IPS DF 19.7 (cell line): ENCODE measurements at places on chromosomes 5 and 9.

GRCh38 chr9:135480071-135480939 is 723 bp downstream of the PPP1R26 start:
- DNase-seq = no peak

- no peak for DNase-seq
These were observed 322.8 kb downstream of the GLIS3 start for GRCh38 chr9:3976865-3977613.

DNA sequence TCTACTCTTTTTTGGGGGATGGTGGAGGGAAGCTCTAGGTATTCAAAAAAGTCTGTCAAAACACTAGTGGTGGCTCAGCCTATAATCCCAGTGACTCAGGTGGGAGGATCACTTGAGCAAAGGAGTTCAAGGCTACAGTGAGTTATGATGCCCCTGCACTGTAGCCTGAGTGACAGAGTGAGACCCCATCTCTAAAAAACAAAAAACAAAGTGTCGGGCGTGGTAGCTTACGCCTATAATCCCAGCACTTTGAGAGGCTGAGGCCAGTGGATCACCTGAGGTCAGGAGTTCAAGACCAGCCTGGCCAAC is 15.8 kb upstream of the SLC35D2 start:
- no peak for DNase-seq

DNA sequence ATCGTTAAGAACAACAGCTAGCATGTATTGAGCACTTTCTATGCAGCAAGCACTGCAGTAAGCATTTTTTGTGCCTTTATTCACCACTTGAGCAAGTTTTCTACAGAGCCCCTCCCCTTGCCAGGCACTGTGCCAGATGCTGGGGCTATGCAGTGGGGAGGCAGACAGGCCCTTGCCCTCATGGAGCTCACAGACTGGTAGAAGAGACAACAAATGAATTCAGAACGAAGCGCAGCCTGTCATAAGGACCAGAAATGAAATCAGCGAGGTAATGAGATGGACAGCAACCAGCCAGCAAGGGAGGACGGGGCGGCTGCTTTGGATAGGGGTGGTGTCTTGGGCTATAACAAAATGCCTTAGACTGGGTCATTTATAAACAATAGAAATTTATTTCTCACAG is 68.8 kb downstream of the C9orf50 start:
- DNase-seq = no peak

GRCh38 chr5:10471677-10472076 is 30.0 kb downstream of the ROPN1L start:
- DNase-seq = no peak

GRCh38 chr9:63859475-63860215 is 1425.4 kb downstream of the FOXD4L5 start:
- DNase-seq = no peak

DNA sequence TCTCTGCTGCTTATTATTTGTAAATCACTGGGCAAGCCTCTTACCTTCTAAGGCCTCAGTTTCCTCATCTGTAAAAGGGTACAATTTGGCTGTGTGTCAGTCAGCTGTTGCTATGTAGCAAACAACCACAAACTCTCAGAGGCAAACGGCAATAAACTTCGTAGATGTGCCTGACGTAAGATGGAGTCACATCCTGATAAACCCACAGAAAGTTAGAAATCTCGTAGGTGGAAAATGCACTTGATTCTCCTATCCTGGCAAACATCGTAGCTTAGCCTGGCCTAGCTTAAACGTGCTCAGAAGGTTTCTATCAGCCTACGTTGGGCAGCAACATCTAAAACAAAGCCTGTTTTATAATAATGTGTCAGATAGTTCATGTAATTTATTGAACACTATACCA is 35.0 kb upstream of the UNC5A start:
- DNase-seq = no peak

DNA sequence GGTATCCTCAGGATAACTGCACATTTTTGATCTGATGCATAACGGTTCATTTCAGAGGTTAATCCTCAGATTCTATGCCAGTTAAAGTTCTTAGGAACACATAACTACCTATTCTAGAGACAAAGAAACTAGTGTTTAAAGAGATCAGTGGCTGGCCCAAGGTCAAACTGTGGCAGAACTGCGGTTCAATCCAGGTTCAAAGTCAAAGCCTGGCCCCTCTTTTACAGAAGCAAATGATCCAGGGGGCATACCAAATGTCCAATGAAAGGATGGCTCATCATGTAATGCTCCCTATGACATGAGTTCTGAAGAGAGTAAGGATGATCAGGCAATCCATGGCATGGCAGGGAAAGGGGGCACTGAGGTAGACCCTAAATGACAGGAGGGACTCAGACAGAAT is 283.3 kb downstream of the SPOCK1 start:
- no peak for DNase-seq

- DNase-seq = no peak
These were observed 26.4 kb downstream of the C9orf43 start for GRCh38 chr9:113436728-113437515.

DNA sequence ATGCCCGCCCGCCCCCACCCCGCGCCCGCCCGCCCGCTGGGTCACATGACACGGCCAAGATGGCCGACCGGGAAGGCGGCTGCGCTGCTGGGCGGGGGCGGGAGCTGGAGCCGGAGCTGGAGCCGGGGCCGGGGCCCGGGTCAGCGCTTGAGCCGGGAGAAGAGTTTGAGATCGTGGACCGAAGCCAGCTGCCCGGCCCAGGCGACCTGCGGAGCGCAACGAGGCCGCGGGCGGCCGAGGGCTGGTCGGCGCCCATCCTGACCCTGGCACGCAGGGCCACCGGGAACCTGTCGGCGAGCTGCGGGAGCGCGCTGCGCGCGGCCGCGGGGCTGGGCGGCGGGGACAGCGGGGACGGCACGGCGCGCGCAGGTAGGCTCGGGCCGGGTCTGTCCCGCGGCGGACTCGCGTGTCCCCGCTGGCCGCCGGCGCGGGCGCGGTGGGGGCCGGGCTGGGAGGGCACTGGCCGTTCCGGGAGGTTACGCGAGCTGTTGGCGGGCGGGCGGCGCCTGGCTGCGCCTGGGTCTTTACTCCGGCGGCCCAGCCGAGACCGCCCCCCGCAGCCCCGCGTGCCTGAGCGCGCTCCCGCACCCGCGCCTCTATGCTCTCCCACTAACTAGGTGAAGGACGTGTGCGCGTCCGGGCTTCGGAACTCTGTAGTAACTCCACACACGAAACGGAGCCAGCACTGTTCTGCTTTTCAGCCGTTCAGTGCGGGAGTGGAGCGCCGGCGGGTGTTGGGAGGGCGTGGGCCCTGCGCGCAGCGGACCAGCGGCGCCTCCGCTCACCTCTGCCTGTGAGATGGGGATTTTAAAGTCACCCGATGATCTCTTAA is at the start of gene RUFY1:
TSS of gene RUFY1 (plus strand) at position 44 of the 832 bp plus-strand sequence. CDS start at position 60, 16 bp downstream.
- DNase-seq = no peak

- no peak for DNase-seq
These were observed 628 bp downstream of the HOMER1 start for GRCh38 chr5:79513308-79513703.

DNA sequence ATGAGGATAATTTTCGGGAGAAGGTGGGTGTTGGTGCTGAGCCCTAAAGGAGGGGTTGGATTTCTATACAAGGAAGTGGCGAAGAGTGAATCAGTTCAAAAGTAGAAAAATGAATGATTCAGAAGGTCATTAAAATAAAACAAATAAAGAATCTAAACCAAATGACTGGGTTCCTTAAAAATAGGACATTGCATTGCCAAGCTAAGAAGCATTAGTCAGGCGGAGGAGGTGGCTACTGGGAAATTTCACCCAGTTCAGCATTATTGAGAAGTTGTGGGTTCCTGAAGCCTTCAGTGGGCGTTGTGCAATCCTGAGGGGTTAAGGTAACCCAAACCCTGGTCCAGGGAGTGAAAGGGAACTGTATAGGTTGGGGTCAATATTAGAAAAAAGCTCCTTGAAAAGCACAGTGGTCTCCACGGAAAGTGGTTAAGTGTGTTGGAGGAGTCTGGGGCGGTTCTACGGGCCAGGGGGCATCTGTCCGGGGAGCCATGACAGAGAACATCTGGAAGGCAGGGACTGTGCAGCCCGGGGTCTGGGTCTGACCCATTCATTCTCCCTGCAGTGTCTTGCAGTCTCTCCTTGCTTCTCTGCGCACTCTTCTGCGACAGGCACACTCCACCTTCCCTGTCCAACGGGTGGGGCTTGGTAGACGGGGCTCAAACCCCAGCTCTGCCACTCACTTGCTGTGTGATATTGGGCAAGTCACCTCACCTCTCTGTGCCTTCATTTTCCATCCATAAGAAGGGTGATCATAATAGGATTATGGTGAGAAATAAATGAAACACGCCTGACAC is 27.6 kb upstream of the DUSP1 start:
- no peak for DNase-seq

GRCh38 chr5:71891856-71892255 is 172.8 kb downstream of the CARTPT start:
- DNase-seq = peak; percentile 35
